ENCODE measurements at places on chromosomes 12 and 14.

- no peak for DNase-seq
Measured at GRCh38 chr14:39232554-39233415, 930 bp upstream of the MIA2 start.

DNA sequence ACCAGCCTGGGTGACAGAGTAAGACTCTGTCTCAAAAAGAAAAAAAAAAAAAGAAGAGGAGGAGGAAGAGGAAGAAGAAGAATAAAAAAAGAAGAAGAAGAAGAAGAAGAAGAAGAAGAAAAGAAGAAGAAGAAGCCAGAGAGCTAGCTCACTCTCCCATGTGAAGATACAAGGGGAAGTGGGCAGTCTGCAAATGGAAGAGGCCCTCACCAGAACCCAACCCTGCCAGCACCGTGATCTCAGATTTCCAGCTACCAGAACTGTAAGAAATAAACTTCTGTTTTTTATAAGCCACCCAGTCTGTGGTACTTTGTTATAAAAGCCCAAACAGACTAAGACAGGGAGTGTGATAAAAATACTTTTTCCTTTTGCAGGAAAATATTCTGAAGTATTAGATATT, 130.7 kb downstream of the ETNK1 start:
- no peak for DNase-seq

- no peak for DNase-seq
Measured at GRCh38 chr14:87940894-87941293, 52.1 kb downstream of the GALC start.

DNA sequence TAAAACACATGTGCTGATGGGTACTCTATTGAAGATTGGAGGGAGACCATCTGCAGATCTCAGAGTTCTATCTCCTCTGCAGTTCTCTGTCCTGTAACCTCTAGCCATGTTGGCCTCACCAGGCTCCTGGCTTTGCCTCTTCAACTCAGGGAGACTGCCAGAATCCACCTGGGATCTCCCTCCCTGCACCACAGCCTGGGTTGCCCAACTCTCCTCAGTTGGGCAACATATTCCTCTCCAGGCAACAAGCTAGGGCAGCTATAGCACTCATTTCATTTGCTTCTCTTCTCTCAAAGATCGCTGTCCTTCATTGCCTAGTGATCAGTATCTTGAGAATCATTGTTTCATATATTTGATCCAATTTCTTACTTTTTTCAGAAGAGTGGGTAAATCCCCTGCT, 28.8 kb downstream of the CKAP4 start:
- no peak for DNase-seq

DNA sequence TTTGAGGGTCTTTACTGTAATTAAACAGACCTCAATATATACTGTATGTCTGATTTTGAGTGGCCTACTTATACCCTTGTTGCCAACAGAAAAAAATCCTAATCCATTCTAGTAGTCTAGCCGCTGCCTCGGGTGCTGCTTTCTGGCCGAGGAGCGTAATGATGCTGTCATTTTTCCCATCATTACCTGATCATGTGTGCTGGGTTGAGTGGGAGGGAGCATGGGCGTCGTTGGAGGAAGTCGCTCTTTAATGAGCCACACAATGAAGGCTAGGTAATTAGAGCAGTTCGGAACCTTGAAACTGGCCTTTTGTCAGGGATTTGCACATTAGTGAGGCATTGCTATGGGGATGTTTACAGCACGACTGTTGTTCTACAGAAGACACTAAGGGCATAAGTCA, 76.1 kb upstream of the RFX4 start:
- no peak for DNase-seq

DNA sequence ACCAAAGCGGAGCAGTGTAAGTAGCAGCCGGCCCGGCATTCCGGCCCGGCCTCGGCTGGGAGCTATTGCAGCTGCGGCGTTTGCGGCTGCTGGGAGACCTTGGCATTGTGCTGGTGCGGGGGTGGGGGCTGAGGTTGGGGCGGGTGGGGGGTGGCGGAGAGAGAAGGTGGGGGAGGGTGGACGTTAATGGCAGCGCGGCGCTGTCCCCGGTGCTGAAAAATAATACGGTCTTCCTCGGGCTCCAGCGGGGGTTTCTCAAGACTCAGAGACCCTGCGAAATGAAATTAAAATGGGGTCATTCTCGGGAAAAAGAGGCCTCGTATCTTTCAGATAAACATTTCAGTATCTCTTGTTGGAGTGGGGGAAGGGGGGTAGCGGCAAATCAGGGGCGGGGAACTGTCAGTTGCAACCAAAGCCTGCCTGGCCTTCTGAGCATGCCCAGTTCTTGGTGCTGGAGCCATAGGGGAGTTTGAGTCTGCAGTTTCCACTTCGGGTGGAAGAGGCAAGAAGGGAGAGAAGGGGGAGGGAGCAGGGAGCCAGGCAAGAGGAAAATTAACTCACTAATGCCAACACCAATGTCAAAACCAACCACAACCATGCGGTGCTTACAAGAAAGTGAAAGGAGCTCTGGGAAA, 414 bp downstream of the UNC79 start:
- no peak for DNase-seq
